ENCODE measurements at places on chromosomes 1 and 21.
A peak's percentile ranks its signal among the peaks of the same experiment; 100 is the strongest.

DNA sequence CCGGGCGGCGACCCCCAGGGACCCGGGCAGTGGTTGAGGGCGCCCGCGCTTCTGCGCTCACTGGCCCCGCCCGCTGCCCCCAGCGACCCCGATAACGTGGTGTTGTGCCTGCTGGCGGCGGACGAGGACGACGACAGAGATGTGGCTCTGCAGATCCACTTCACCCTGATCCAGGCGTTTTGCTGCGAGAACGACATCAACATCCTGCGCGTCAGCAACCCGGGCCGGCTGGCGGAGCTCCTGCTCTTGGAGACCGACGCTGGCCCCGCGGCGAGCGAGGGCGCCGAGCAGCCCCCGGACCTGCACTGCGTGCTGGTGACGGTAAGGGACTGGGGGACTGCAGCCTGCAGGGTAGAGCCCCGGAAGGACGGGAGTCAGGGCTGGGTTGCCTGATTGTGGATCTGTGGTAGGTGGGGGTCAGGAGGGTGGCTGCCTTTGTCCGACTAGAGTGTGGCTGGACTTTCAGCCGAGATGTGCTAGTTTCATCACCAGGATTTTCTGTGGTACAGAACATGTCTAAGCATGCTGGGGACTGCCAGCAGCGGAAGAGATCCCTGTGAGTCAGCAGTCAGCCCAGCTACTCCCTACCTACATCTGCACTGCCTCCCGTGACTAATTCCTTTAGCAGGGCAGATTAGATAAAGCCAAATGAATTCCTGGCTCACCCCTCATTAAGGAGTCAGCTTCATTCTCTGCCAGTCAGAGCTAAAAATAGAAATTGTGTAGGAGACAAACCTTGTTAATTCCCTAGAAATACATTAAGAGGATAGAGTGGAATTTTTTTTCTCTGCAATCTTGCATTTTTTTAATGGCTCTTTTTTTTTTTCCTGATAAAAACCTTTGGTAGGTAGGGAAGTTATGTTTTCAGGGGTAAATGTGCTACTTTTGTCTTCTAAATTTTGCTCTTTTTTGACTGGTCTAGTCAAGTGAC, 1.5 kb downstream of the GADD45A start:
- peak; percentile 66 for DNase-seq

- DNase-seq = no peak
These were observed 197.6 kb downstream of the LIPI start for GRCh38 chr21:14013056-14013603.

DNA sequence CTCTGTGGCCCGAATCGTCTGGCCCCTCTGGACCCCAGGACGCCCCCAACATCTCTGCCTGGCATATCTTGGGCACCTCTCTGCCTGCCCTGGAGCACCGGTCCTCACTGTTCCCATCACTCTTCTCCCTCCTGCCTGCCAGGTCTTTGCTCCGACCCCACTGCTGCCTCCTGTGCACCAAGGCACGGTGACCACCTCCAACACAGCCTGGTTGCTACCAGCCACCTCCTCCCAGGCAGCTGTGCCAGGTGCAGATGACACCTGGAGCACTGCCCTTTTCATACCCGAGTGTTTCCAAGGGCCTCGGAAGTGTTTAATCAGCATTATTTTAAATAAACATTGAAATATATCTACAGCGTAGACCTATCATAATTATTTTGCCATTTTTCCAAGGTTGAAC, 31.3 kb downstream of the PKNOX1 start:
- DNase-seq = no peak

GRCh38 chr1:87030740-87031690, 116.6 kb downstream of the HS2ST1 start:
- DNase-seq = no peak

DNA sequence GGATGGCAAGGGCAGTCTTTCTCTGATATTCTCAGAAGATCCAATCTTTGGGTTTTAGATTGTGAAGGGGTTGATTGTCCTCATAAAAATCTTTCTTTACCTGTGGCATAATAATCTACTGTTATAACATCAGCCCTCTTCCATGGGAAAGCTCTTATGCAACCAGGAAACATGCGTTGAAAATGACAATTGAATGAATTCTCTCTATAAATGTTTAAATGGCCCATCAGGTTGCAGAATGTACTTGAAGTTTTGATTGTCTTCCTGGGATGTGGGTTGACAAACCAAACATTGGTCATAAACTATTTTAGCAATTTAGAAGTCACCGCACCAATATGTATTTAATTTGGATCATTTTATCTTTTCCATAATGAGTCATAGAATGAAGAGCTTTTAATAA, 31.7 kb upstream of the ITLN1 start:
- no peak for DNase-seq

DNA sequence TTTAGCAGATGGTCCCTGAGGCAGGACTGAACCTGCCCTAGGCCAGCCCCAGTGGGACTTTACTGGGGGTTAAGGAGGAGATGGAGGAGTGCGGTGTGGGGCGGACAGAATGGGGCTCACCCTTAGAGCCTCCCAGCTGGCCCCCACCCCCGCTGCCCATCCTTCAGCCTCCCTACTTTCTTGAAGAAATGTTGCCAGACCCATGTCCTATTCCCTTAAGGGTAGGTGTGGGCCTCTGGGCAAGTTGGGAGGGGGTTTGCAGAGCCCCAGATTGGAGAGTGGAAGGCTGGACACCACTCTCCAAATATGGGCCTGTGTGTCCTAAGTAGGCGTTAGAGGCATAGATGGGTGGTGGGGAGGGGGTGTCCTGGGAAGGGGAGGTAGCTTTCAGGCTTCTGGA, 19.2 kb upstream of the EPS8L3 start:
- DNase-seq = no peak

DNA sequence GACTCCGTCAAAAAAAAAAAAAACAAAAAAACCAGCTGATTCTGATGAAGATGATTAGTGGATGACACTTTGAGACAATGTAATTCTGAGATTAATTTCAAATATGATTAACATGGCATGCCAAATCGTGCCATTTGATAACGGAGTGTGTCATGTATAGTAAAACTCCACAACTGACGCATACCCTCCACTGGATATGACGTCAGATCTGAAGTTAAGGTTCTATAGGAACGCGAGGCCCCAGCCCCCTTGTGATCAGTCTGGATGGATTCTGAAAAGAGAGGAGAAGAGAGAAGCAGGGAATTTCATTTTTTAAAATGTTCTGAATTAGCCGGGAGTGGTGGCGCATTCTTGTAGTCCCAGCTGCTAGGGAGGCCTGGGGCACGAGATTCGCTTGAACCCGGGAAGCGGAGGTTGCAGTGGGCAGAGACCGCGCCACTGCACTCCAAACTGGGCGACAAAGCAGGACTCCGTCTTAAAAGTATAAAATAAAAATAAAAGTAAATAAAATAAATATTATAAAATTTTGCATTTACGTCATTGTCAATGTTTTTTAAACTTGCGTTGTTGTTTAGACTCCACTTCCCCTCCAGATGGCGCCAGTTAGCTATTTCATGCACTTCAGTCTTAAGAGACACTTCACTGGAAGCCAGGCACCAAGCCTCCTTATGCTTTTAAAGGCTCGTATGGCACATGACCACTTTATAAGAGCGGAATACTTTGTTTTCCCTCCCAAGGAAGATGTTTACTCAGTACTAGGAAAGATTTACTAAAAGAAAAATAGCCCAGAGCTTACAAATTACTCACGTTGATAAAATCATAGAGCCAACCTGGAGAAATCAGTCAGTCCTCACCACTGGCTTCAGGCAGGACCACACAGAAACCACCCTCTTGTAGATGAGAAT, 65.5 kb downstream of the UBE2U start:
- DNase-seq = peak; percentile 76

GRCh38 chr1:78755986-78756385, 106.4 kb downstream of the IFI44 start:
- no peak for DNase-seq

DNA sequence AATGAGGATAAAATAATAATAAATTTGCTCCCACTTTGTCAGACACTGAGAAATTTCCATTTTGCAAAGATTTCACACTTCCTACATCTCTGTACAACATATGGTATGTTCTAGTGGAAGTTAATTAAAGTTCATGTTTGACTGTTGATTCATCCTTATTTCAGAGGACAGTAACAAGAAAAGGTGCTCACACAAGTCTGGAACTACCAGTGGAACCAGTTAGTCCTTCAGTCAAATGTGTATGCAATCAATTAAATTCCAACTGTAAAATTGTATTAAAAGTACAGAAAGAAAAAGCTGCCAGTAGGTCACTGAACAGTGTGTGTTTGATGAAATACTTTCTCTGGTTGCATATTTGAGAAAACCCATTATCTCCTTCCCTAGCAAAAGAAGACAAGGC, 496.0 kb upstream of the PKN2 start:
- no peak for DNase-seq

DNA sequence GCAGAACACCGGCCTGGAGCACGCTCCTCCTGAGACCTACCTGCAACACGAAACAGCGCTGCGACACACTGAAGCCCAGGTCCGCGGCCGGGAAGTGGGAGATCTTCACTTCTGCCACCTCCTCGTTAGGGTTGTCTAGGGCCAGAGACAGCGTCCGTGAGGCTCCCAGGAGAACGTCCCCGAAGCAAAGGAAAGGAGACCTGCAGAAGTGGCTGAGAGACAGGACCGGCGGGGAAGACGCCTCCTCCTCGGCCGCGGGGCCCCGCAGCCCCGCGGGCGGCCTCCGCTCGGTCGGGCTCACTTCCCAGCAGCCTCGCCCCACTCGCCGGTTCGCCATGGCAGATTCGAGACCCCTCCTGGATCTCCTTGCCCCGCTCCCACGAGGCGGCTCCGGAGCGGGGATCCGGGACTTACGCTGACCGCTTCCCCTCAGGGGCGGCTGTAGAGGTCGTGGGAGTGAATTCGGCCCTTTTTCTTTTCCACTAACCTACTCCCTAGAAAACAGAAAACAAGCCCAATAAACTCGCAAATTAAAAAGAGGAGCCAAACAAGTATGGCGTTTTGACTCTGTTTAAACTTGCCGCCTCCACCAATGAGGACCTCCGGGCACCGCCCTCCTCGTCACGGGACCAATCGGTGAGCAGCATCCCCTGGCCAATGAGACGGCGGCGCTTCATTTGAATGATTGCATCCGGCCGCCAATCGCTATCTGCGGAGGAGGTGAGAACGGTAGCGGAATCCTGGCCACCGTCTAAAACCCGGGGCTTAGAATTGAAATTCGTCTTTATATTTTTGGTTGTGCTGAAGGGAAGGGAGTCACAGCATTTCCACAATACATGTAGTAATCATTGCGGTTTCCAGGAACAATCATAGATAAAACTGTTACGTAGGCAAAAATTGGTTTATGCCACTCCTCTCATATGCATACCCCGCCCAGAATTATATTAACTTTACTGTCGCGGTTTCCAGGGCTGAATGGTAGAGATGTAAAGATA, at the start of gene ASPM:
Gene ASPM (minus strand): TSS at position 569 of the 995 bp plus-strand sequence. CDS start 232 bp downstream, at position 337.
- DNase-seq = peak; percentile 95

DNA sequence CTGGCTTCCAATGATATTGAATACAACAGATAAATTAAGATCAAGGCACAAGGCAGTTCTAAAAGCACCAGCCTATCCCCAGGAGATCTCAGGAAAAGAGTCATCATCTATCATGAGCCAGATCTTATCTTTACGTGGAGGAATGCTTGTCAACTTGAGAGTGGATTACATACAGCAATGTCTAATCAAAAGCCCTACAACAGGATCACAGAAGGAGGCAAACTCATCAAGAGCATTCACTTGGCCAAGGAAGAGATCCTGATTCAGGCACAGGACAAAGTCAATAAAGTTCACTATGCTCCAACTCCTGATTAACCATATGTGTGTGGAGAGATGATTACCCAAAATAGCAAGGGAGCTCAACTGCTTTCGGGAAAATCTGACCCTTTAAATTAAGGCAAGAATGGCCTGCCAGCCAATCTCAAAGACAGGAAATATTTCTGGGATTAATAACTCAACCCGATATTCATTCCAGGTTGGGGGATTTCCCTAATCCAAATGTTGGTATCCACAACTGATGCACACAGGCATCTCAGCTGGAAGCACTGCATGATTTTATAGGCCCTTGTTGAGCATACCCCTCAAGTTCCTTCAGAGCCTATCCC, 33.7 kb downstream of the TBX15 start:
- no peak for DNase-seq

GRCh38 chr1:33168556-33169289, 13.1 kb downstream of the TRIM62 start:
- DNase-seq = no peak

DNA sequence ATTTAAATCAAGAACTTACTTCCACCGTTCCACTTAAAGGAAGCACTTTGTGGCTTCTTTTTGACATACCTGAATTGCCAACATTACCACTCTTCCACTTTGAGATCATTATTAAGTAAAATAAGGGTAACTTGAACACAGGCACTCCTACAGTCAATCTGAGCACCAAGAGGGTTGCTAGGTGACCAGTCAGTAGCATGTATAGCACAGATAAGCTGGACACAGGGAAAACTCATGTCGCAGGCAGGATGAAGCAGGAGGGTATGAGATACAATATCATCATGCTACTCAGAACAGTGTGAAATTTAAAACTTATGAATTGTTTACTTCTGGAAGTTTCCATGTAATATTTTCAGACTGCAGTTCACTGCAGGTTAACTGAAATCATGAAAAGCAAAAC, 47.0 kb upstream of the RAP1GAP start:
- no peak for DNase-seq

DNA sequence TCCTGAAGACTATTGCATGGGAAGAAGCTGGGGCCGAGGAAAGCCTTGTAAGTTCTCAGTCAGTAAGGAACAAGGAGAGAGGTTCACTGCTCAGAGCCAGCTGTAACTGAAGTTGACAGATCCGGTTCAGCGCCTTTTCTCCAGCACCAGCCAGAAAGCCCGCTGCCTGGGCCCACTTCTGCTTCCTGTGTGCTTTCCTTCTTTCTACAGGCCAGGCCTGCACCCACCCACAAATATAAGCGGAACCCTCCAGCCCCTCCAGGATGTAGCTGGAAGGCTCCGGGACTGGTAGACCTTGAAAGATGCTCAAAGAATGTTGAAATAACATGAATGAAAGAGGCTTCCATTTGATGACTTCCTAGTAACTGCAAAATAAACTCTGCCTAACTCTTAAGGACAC, 38.8 kb downstream of the PARP1 start:
- DNase-seq = no peak

DNA sequence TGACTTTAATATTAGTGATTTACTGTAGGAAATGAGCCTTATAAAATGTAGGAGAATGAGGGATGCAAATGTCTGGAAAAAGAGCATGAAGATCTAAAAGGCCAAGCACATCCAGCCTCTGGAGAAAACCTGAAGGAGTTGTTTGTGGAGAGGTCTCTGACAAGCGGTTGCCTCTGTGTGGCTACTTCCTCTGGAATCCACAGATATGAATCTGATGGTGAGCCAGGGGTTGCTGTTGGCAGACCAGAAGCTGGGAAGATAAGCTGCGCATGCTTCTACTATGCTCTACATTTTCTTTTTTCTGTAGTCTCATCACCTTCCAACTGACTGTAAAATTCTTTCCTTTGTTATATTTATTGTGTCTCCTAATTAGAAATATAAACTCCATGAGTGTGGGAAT, 248.6 kb downstream of the OLFM3 start:
- no peak for DNase-seq

DNA sequence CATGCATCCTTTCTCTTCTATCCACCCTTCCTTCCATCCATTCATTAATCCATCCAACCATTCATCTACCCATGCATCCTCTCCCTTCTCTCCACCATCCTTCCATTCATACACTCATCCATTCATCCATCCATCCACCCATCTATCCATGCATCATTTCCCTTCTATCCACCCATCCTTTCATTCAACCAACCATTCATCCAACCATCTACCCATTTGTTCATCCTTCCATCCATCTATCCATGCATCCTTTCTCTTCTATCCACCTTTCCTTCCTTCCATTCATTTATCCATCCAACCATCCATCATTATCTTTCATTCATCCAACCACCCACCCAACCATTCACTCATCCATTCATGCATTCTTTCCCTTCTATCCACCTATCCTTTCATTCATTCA, 188.4 kb downstream of the NPHP4 start:
- DNase-seq = no peak
